GM12878 (cell line): ENCODE measurements at places on chromosomes 7 and 10.

DNA sequence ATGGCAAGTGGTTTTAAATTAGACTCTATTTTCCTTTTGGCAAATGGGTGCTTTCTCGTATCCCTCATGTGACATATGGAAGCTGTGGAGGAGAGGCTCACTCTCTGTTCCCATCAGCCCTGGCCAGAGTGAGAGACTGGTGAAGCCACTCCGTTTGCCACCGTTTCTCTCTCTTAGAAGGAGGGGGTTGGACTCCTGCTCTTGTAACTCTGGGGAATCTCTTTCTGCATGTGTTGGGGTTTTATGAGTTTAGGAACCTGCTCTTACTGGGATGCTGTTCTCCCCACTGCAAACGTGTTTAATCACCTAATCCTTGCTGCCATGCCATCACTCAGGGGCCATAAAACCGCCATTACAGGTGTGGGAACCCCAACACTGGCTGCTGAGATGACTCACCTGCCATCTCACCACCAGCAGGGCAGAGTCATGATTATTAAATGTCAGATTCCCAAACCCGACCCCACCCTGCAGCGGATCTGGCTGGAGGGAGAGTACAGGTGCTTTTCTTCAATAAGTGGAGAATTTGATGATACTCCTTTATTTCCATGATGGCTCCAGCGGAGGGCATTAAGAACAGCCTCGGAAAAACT lies 103.2 kb downstream of the ADCY1 start:
- DNase-seq = no peak

DNA sequence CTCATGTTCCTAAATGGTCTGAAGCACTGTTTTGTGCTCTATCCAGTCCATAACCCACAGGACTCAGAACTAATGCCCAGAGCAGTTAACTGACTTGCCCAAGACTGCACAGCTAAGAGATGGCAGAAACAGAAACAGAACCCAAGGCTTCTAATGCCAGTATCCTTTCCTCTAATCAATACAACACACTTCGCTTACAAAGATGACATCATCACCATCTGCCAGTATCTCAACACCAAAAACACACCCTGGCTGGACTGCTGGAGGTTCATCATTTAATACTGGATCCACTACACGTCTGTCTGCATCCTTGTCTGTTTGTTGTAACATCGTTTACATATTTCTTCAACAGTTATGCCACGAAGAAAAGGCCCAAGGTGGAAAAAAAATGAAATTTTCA lies 165.3 kb downstream of the SFMBT2 start:
- no peak for DNase-seq

DNA sequence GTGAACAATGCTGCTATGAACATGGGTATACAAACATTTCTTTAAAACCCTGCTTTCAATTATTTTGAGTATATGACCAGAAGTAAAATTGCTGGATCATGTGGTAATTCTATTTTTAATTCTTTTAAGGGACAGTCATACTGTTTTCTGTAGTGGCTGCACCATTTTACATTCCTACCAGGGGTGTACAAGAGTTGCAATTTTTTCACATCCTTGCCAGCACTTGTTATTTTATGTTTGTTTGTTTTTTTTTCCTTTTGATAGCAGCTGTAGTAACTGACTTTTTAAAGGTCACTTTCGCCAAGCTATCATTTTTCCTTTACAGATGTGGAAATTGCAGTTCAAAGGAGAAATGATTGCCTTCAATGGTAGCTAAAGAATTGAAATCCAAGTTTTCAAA lies 99.5 kb downstream of the GPR85 start:
- no peak for DNase-seq

- DNase-seq = no peak
These were observed 164.0 kb downstream of the MGMT start for GRCh38 chr10:129631006-129631405.

DNA sequence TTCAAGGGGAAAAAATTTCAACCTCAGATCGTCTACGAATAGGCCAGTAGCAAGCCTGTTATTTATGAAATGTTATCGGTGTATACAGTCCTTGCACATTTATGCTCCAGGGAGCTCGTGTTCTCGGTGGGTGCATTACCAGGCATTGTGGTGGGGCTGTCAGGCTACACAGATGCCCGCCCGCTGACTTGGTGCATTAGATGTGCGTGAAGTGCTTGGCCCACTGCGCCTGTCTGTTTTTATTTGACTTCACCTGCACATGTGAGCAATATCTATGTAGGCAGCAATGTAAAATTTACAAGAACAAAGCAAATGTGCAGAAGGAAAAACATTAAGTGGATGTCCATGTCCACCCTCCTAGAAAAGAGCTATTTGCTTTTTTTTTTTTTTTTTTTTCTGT lies 2.8 kb downstream of the FOXK1 start:
- no peak for DNase-seq

- no peak for DNase-seq
These were observed 5.6 kb downstream of the CDC123 start for GRCh38 chr10:12201543-12201942.

- DNase-seq = no peak
These were observed 176.2 kb downstream of the TWIST1 start for GRCh38 chr7:18941207-18941606.

- DNase-seq = no peak
These were observed 39.3 kb downstream of the WDR37 start for GRCh38 chr10:1095498-1095897.

GRCh38 chr10:78991187-78991586 lies 77.6 kb upstream of the ZMIZ1 start:
- no peak for DNase-seq

DNA sequence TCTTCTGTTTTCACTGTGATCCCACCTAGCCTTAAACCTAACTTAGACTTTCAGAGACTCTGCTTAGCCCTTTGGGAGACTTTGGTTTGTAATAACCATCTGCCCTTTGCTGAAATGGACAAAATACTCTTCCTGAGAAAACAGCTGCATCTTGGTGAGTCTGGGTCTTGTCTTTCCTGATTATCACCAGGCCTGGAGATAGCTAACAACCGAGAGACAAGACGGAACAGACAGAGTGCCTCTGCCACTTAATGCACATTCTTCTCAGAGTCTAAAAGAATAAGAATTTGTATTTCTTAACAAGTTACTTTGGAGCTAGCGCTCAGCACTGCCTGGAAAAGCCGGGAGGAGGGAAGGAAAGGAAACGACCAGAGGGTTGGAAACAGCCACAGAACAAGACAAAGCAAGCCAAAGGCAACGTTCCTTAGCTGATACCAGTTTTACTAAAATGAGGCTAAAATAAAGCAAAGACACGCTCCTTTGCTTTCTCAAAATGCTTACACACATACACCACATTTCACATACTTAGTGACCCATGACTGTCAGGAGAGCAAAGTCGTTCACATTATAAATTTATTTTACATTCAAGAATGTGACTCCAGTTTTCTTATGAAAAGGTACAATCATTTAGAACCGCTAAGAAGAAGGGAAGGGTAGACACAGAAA lies 70.3 kb upstream of the DGKI start:
- DNase-seq = no peak

- no peak for DNase-seq
These were observed 351.5 kb downstream of the TYW1 start for GRCh38 chr7:67348171-67348570.

DNA sequence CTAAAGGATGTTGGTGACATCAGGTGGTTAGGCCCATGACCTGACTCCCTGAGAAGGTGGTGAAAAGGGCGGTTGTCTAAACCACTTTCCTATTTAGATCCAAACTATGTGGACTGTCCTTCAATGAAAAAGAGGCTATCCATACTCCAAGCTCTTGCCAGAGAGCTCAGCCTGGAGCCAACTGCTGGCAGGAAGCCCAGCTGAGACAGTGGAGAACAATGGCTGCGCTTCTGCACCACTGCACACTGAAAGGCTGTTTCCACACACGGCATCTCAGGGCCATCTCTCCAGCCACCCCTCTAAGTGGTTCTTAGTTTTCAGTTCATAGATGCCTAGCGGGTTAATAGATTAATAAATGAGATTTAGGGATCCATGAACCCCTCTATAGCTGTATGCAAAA lies 488.8 kb upstream of the ZMIZ1 start:
- DNase-seq = no peak

GRCh38 chr7:127884066-127884559 lies 147.1 kb downstream of the LRRC4 start:
- no peak for DNase-seq

GRCh38 chr10:60082744-60083344 lies 176.5 kb upstream of the CCDC6 start:
- no peak for DNase-seq

DNA sequence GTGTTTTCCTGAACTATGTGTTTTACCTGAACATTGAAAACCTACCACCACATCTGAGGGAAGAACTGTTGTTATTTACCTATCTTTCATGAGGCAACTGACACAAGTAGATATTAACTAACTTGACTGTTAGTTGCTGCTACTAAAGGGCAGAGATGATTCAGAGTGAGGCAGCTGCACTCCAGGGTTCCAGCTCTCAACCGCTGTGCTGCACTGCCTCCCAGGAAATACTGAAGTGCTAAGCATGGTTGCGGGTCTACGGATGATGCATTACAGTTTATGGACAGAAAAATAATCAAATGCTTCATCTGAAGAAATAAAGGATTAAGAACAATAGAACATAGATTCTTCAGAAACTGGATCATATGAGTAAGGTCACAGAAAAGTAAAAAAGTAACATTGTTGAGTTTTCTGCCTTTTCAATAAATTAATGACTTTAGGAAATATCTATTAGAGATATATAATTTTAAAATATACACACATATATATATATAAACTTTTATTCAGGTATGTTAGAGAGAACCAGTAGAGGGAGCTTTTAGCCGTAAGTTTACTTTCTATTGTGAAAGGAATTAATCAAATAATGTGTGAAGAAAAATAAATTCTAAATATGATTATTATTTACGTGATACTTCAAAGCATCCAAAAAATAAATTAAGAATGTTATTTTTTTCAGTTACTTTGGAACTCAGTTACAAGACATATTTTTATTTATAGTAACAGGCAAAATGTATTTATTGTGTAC lies 620.0 kb downstream of the CNTNAP2 start:
- no peak for DNase-seq

GRCh38 chr10:72186258-72186981 lies 29.4 kb upstream of the ANAPC16 start:
- DNase-seq = no peak

GRCh38 chr7:56110611-56111010 lies 4.3 kb upstream of the CHCHD2 start:
- DNase-seq = no peak

- DNase-seq = peak; percentile 67
These were observed 112.8 kb downstream of the CDK14 start for GRCh38 chr7:90708841-90709317.

DNA sequence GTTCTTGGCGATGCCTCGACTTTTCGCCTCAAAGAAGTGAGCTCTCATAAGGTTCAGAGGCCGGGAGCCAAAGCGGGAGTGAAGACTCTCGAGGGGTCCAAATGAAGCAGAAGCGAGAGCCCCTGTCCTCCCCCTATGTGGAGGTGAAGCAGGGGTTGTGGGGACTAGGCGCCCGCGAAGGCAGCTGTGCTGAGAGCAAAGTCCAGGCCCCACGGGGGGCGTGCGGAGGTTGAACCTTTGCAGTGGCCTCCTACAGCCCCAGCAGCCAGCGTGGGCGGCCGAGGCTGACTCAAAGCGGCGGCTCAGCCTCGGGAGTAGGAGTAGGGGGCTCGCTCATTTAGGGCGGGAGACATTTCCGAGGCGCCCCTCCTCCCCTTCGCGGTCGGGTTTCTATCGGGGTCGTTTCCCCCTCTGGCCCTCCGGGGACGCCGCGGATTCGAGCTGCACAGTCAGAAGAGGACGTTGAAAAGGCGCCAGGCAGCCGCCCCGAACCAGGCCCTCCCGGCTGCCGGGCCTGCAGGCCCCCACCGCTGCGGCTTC lies 553 bp upstream of the ADD3 start:
- DNase-seq = no peak

GRCh38 chr7:135571834-135572233 lies 14.1 kb downstream of the NUP205 start:
- no peak for DNase-seq

DNA sequence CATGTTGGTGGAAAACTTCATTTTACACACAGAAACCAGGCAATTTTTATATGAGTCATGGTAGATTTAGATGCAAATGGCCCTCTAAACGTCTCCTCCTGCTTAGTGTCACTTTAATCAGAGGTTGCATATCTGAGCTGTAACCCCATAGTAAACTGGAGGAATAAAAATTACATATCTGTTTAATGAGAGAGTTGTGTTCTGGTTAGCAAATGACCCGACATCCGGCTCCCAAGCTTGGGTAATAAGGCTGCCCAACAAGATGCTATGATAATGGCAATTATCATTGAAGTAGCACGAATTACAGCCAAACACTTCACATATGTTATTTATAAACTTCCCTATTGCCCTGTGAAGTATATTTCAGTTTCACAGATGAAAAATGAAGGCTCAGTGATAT lies 10.6 kb upstream of the ADAM12 start:
- no peak for DNase-seq

GRCh38 chr7:2134740-2135139 lies 98.0 kb downstream of the MAD1L1 start:
- DNase-seq = no peak

- no peak for DNase-seq
These were observed 133.3 kb downstream of the VPS41 start for GRCh38 chr7:38775506-38776175.

DNA sequence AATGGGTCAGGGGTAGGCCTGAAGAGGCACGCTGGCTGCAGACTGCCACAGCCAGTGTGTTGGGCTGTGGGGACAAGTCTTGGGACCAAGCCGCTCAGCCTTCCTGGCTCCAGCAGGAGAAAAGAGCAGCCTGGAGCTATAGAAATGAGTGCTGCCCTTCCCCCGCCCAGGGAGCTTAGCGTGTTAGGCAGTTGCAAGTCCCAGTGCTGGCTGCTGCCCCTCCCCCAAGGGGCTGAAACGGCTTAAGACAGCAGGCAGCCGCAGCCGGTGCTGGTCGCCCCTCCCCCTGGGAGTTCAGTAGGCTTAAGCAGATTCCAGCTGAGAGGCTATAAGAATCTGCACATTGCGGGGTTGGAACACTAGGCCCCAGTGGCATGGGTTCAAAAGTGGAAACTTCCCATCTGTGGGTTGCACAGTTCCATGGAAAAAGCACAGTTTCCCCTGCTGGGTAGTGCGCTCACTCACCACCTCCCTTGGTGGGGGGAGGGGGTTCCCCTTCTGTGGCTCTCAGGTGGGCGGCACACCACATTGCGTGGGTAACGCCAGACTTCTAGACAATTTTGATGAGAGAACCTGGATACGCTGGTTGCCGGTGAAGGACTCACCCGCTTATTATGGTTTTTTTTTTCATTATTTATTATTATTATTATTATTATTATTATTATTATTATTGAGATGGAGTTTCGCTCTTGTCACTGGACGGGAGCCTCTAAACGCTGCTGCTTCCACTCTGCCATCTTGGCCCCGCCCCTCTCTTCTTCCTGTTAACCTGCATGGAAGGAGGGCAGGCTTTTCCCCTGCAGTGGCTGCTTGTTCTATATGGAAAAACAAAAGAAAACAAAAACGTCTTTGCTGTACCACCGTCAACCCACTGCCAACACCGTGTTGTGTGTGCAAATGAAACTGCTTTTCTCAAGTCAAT lies 151.1 kb downstream of the CXCL12 start:
- no peak for DNase-seq

- no peak for DNase-seq
These were observed 329.4 kb downstream of the TFEC start for GRCh38 chr7:115701141-115701540.

GRCh38 chr7:52017802-52018679 lies 701.4 kb upstream of the COBL start:
- no peak for DNase-seq
